ENCODE measurements at places on chromosomes 4 and X. TPM values are rescaled to one million over a fixed set of nuclear protein-coding genes. Genes with fewer than 3 reads are reported as not detected.

GRCh38 chr4:119087121-119087520, 48.5 kb upstream of the MYOZ2 start:
- no peak for DNase-seq

GRCh38 chr4:40582413-40582812, 47.3 kb downstream of the RBM47 start:
- DNase-seq = no peak

GRCh38 chr4:43332052-43332425, 439.5 kb downstream of the GRXCR1 start:
- no peak for DNase-seq

DNA sequence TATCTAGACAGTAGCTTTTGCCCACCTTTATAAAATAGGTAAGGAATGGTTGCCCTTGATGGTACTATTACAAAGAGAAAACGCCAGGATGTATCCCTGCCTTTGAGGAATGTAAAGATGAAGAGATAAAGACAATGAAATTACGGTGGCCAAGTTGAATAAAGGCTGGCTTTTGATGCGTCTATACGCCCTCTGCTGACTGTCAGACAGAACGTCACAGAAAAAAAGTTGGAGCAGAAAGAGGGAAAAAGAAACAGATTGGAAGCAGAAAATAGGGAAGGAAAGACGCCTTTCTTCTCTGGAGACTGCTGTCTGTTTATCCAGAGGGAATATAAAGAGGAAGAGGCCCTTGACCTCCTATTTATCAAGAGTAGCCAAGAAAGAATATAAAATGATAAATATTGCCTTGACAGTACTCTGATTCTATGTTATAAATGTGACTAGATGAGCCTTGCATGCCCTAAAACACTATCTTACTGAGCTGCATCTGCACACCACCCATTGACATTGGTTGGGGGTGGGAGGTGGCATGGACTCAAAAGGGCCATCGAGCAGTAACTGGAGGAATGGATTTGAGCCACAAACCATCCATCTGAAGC, 30.6 kb downstream of the PCDH19 start:
- DNase-seq = no peak

GRCh38 chr4:166315721-166316467, 442.9 kb downstream of the TLL1 start:
- DNase-seq = no peak

Gene EDA
- 0.08 TPM for total RNA-seq

Gene RTL9
- 1.2 TPM for total RNA-seq

Gene DGAT2L6
- not detected for total RNA-seq
